Coronary artery (tissue), 2 donors: ENCODE measurements at places on chromosomes 2 and 18.

GRCh38 chr2:69113627-69114026 is 100.6 kb downstream of the ANTXR1 start:
- no peak for DNase-seq

DNA sequence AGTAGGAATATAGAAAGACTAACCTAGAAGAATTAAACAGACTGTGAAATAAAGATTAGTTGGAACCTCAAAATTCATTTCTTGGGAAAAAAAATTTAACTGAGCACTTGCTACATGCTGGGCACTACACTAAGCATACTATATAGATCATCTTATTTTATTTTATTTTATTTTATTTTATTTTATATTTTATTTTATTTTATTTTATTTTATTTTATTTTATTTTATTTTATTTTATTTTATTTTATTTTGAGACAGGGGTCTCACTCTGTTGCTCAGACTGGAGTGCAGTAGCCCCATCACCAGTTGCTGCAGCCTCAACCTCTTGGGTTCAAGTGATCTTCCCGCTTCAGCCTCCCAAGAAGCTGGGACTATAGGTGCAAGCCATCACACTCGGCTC is 74.5 kb upstream of the DSC1 start:
- DNase-seq = no peak

GRCh38 chr2:230932556-230933511 is 7.8 kb upstream of the GPR55 start:
- peak; percentile 73 for DNase-seq

DNA sequence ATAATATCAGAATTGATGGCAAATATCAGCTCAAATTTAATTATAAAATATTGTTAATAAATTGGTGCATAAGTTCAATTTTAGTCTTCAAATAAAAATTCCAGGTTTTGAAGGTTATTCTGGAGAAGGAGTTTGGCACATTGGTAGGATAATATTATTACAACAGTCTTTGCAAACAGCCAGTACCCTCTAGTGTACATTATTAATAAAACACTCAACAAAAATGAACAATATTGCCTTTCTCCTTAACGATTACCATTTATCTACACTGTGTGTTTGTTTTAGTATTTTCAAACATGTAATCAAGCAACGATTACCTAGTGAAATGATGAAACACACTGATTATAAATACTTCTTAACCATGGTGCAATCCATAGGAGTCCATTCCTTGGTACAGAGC is 334.0 kb upstream of the FSIP2 start:
- no peak for DNase-seq

DNA sequence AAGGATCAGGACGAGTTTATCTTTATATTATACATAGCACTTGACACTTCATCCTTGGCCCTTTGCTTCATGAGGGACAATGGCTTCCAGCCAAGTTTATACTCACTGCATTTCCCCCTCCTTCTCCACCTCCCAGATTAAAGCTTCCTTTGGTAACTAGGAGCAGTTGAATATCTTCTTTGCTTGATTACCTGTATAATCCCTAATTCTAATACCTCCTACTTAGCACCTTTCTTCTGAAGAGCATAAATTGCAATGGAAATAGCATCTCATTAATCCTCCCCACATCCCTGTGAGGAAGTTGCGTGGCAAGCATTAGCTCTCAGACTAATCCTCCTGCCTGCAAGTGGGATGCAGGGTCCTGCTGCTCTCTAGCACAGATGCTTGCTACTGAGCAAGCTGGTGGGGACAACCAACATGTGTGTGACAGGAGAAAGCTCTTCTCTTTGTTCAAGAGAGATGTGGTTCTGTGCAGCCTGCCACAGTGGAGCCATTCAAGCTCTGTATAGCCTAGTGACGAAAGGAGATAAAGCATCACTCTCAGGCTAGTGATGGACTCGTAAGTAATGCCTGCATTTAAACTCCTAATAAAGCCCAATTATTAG is 19.1 kb downstream of the KLHL14 start:
- DNase-seq = no peak

- DNase-seq = no peak
Observed at GRCh38 chr2:227528803-227529202, 56.8 kb downstream of the AGFG1 start.

DNA sequence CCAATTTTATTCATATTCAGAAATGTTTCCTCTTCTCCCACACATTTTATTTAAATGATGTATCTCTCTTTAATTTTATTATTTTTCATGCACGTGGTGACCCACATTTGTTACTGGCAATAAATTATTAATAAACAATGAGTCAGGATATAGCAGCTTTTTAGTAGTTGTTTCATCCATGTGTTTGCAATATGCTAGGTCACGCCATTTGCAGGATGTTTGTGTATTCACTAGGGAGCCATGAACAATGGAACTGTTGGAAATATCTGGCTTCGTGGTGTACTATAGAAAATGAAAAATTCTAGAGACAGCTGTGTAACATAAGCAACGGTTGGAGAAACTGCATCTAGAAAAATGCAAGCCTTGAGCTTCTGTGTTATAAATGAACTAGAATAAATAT is 176.0 kb upstream of the COL3A1 start:
- no peak for DNase-seq

DNA sequence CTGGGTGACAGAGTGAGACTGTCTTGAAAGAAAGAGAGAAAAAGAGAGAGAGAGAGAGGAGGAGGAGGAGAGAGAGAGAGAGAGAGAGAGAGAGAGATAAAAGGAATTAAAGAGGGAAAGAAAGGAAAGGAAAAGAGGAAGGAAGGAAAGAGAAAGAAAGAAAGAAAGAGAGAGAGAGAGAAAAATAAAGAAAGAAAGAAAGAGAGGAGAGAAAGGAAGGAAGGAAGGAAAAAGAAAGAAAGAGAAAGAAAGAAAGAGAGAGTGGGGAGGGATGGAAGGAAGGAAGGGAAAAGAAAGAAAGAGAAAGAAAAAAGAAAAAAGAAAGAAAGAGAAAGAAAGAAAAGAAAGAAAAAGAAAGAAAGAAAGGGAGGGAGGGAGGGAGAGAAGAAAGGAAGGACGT is 29.8 kb downstream of the MOGAT1 start:
- no peak for DNase-seq

DNA sequence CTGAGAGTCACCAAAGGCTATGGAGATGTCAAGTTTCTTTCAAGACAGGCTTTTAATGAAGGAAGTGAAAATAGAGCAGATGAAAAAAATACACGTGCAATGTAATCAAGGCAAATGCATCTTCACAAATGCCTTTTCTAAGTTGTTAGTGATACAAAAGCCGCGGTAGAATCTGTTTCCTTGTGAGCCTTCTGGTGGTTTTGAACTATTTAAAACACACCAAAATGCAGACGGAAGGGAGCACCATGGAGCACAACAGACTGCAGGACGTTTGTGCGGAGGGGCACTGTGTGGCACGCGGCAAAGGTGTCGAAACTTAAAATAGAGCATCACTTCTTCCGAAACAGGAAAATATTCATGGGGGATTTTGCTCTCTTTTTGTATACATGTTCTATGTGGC is 65.0 kb upstream of the BOD1L2 start:
- DNase-seq = no peak

DNA sequence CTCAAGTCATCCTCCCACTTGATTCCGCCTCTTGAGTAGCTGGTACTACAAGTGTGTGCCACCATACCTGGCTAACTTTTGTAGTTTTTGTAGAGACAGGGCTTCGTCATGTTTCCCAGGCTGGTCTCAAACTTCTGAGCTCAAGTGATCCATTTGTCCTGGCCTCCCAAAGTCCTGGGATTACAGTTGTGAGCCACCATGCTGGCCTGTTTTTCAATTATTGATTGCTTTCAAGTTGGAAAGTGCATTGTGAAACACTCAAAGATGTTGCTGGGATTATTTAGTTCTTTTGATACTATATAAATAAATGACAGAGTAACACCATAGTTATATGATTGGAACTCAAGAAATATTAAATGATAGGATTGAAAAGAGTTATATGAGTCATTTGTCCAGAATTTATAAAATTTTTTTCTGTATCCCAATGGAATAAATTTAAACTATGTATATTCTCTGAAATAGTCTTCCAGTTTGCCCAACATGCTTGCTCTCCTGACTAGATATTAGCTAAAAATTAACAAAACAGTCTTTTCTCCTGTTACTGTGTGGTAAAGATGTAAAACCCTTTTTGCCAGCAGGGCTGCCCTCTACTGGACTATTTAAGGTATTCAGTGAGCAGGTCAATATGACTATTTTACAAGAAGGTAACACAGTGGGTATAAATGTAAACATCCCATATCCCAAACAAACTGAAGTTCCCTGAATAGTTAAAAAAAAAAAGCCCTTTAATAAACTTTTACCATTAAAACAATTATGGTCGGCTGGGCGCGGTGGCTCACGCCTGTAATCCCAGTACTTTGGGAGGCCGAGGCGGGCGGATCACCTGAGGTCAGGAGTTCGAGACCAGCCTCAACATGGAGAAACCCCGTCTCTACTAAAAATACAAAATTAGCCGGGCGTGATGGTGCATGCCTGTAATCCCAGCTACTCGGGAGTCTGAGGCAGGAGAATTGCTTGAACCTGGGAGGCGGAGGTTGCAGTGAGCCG is 42.7 kb downstream of the ACSL3 start:
- DNase-seq = no peak

DNA sequence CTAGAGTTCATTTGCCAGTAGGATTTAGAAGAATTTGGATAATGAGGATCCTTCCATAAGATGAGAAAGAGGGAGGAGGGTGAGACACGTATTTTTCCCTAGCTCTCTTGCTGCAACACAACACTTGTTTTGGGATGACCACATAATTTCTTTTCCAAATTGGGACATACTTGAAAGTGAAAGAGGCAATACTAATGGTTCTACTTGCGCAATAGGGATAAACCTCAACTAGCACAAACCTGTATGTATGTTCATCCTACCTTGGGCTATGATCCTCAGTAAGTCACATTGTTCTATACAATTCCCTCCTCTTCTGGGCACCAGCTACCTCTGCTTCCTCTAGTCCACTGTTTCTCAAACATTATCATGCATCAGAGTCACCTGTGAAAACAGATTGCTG is 1208.8 kb upstream of the LRRTM1 start:
- no peak for DNase-seq

- no peak for DNase-seq
Observed at GRCh38 chr2:176251928-176252327, 17.3 kb upstream of the MTX2 start.

DNA sequence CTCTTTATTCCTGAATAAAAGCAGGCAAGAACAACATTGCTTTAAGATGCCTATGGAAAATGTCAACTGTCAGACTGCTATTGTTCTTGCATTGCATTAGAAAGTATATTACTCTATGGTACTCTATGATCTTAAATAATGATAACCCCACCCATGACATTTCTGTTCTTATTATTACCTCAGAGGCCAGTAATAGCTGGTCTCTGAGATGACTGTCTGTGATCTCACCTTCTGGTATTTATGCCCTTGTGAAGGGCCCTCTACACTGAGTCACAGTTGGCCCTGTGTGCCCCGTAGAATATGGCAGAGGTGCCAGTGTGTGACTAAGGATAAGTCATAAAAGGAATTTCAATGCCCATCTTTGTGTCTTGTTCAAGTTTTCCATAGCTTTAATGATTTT is 61.0 kb downstream of the SPP2 start:
- DNase-seq = no peak

GRCh38 chr18:78709261-78709809 is 270.3 kb upstream of the SALL3 start:
- DNase-seq = no peak

GRCh38 chr2:170307555-170308351 is 129.8 kb downstream of the MYO3B start:
- DNase-seq = no peak
